Left colon (tissue), 2 donors: ENCODE measurements at places on chromosomes 6 and 20. TPM values are rescaled to one million over a fixed set of nuclear protein-coding genes. Genes with fewer than 3 reads are reported as not detected.

DNA sequence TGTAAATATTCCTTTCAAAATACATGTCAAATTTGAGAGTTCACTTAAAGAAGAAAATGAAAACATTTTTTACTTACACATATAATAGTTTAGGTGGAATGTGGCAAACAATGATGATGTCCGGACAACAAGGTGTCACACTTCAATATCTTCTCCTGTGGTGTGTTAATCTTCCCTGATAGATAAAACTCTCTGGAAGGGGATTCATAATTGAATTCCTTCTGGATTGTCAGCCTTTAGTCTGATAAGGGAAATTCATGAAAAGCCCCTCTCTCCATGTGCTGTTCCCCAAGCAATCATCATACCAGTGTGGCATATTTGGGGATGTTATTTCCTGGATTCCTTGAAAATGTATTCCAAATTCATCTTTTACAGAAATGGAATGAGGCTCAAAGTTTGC lies 971 bp upstream of the SERINC3 start:
- DNase-seq: no peak

GRCh38 chr20:42949950-42950349 lies 239.8 kb downstream of the PTPRT start:
- no peak for DNase-seq

DNA sequence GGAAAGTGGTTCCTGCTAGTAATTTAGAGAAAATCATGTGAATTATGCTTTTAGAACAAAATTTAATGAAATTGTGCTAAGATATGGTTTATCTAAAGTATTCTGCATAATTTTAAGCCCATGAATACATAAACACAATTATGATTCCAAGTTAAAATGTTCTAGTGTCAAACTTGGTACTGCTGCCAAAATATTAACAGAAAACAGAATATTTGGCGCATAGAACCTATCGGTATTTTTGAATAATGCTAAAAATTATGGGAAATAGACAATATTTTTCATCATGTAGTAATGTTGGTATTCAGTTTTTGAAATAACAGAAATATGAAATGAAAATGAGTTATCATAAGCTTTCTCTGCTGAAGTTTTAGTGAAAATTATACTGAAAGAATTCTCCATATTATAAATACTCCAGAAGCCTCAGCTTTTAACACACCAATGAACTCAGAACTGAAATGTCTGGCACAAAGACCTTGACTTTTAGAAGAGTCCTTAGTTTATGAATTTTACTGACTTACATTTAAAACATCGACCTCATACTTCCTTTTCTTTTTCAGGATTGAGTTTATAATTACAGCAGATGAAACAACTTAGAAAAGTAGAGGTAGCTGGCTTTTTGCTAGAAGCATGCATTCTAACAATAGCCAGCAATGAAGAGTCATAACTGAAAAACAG lies 1192.3 kb upstream of the GJE1 start:
- no peak for DNase-seq

DNA sequence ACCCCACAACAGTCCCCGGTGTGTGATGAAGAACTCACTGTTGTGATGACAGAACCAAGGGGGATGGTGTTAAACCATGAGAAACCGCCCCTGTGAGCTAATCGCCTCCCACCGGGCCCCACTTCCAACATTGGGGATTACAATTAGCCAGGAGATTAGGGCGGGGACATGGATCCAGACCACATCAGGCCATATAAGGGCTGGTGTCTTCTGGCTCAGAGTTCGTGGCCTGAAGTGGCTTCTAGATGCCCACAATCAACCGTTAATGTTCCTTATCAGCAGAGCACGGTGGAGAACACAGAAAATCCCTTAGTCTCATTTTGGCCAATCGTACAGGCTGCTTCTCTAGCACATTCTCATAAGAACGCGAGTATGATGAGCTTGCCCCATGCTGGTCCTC lies 10.9 kb upstream of the MAS1 start:
- no peak for DNase-seq

DNA sequence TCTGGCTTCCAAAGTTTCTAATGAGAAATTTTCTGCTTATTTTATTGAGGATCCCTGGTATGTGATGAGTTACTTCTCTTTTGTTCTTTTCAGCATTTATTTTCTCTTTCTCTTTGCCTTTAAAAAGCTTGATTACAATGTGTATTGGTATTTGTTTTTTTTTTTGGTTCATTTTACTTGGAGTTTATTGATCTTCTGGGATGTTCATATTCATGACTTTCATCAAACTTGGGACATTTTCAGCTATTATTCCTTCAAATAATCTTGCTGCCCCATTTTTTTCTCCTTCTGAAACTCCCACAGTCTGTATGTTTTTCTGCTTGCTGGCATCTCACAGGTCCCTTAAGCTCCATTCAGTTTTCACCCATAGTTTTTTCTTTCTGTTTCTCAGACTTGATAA lies 102.4 kb downstream of the PRDM13 start:
- DNase-seq: no peak

DNA sequence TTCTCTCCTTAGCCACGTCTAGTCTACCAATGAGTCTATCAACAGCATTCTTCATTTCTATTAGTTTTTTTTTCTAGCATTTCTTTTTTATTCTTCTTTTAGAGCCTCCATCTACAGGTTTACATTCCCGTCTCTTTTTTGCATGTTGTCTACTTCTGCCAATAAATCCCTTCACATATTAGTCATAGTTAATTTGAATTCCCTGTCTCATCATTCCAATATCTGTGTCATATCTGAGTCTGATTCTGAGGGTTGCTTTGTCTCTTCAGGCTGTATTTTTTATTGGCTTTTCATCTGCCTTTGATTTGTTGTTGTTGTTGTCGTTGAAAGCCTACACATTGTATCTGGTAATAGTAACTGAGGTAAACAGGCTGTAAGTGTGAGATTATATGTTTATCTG lies 104.6 kb downstream of the HMGCLL1 start:
- DNase-seq: no peak

GRCh38 chr20:22374678-22375590 lies 209.4 kb downstream of the FOXA2 start:
- DNase-seq: no peak

DNA sequence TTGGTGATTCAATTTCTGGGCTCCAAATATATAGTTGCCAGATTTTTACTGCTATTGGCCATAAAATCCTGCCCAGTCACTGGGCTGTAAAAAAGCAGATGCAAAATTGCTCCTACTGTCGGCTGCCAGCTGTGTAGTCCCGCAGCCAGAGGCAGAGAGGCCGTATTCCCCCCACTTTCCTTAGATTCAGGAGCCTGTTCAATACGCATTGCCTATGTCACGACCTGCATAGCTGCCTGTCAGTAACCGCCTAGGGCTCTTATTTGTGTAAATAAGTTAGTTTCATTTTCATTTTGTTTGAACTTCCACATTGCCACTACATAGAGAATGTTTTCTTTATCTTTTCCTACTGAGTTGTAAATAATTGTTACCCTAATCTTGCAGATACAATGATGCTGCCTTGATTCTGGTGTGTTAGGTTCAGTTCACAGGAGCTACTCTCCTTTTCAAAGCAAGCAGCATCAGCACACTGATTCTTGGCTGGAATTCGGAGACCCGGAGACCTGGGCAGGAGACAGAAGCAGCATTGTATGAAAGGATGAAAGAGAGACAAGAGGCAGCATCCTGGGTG lies 46.0 kb upstream of the UST start:
- DNase-seq: no peak

DNA sequence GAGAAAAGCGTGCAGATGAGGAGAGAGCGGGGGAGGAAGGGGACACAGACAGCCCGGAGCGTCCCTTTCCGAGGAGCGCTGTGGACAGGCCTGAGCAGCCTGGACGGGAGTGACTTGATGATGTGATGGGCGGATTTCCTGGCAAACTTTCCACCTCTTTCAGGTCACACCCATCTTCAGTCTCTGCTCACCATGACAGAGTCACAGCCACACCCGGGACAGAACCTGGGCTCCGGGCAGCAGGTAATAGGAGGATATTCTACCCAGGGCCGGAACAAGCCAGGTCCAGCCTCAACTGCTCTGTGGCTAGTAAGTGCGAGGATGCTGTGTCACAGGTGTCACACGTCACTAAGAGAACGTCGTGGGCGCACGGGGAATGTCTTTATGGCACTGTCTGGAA lies 84.3 kb downstream of the THBS2 start:
- no peak for DNase-seq

- DNase-seq: no peak
Observed at GRCh38 chr20:60097285-60097684, 139.1 kb downstream of the CDH26 start.

The TAGAP gene
- total RNA-seq: 2.2 TPM

The RGS17 gene
- total RNA-seq: 0.61 TPM

The ELOVL4 gene
- total RNA-seq: 0.31 TPM

The BMP5 gene
- total RNA-seq: 1.8 TPM

The PLA2G7 gene
- total RNA-seq: 0.70 TPM

The CD40 gene
- total RNA-seq: 2.5 TPM

The RAET1G gene
- total RNA-seq: not detected
